ENCODE measurements at places on chromosomes 12 and 14. TPM values are rescaled to one million over a fixed set of nuclear protein-coding genes. Genes with fewer than 3 reads are reported as not detected.

RNASE3 gene
- total RNA-seq: not detected

ISCA2 gene
- 22.2 TPM for total RNA-seq

- no peaks in the 10 kb centered on the region for H3K4me1 ChIP-seq
- no peak for DNase-seq
- H3K27ac ChIP-seq: no peak overlapping the region
These were observed 49.8 kb upstream of the USP15 start for GRCh38 chr12:62210422-62210821.

GRCh38 chr14:84209031-84209430, 1320.9 kb upstream of the FLRT2 start:
- H3K27me3 ChIP-seq: no peaks in the 10 kb centered on the region
- DNase-seq: no peak
- H3K4me1 ChIP-seq: no peaks in the 10 kb centered on the region
- H3K36me3 ChIP-seq: no peaks in the 10 kb centered on the region
- no peak overlapping the region for H3K27ac ChIP-seq

GALNT9 gene
- not detected for total RNA-seq

DNA sequence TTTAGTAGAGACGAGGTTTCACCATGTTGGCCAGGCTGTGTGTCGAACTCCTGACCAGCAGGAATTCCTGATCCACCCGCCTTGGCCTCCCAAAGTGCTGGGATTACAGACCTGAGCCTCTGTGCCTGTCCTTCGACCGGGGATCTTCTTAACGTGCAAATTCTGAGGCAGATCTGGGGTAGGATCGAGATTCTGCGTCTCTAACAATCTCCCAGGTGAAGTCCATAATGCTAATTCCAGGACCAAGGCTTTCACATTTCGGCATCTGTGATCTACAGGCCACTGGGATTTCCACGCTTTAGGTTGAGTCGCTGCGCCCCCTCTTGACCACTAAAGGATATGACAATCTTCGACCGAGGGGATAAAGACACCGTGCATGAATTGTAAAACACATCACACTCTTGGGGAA, 24.8 kb downstream of the FOS start:
- peaks cover 17% of the 10 kb centered on the region for H3K4me1 ChIP-seq
- H3K27me3 ChIP-seq: no peaks in the 10 kb centered on the region
- DNase-seq: no peak
- no peaks in the 10 kb centered on the region for H3K36me3 ChIP-seq
- H3K4me3 ChIP-seq: no peak overlapping the region

DNA sequence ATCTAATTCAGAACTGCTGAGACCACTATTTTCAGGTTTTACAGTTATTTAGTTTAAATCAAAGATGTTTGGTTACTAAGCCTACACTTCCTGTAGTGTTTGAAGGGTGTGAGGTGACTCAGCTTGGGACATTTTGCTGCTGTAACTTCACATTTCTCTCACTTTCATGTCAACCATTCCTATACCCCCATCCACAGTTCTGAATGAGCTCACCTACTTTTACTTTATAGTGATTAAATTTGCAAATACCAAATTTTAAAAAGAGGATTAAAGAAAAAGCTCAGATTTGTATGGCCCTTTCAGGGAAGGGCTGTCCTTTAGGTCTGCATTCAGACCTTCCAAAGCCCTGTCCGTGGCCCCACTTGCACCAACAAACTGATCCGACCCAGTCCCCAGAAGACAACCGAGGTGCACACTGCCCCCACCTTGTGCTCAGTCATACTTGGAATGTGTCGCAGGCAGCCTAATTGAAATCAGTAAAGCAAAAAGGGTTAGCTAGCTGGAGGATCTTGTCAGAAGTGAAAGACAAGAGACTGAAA, 174.4 kb downstream of the MON2 start:
- H3K27me3 ChIP-seq: no peaks in the 10 kb centered on the region
- DNase-seq: no peak
- H3K27ac ChIP-seq: no peak overlapping the region
- no peak overlapping the region for H3K4me3 ChIP-seq
- no peaks in the 10 kb centered on the region for H3K36me3 ChIP-seq

DNA sequence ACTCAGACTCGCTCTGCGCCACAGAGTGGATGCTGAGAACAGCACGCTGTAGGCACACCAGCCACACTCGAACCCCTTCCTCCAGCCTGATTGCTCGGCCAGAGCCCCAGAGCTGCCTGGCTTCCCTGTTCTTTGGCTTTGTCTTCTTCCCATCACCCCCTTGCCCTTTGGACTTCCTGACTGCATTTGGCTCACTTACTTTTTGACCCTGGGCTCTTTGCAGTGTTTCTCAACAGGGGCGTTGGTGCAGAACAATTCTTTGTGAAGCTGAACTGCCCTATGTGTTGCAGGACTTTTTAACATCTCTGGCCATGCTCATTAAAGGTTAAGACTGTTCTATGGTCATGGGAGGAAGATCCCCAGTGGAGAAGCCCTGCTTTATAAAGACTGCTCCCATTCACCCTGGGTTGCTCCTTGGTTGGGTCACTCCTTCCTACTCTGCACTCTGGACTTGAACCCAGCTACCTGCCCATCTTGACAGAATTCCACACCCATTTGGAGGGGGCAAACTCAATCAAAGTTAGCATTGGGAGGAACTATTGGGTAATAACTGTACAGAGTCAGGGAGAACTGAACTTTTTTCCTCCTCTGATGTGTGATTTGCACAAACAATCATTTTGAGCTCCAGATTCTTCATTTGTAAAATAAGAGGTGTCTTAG, 127.7 kb upstream of the PLEKHG7 start:
- no peaks in the 10 kb centered on the region for H3K4me1 ChIP-seq
- no peak overlapping the region for H3K4me3 ChIP-seq
- H3K27ac ChIP-seq: no peak overlapping the region

DNA sequence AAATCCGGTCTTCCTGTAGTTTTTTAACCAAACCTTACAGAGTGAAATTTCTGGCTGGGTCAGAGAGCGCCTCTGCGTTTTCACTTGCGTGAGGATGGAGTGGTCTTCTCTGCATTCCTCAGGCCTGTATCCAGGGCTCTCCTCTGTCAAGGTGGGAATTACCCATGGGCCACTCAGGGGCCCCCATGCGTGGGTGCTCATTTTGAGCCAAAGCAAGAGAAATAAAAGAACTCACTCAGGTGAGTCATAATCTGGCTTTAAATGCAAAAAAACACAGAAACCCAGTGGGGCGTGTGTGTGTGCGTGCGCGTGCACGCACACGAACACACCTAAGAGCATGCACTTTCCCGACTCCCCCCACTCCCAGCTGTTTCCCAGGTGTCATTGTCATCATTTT, 104.0 kb upstream of the PWP1 start:
- H3K27me3 ChIP-seq: no peaks in the 10 kb centered on the region
- no peaks in the 10 kb centered on the region for H3K4me1 ChIP-seq
- no peak overlapping the region for H3K27ac ChIP-seq
- H3K4me3 ChIP-seq: no peak overlapping the region
- no peaks in the 10 kb centered on the region for H3K36me3 ChIP-seq

- no peak overlapping the region for H3K27ac ChIP-seq
- no peak overlapping the region for H3K4me3 ChIP-seq
- H3K36me3 ChIP-seq: no peaks in the 10 kb centered on the region
These were observed 102.7 kb downstream of the KCNMB4 start for GRCh38 chr12:70468741-70469140.

GRCh38 chr12:66035288-66035966, 95.1 kb downstream of the LLPH start:
- no peak for DNase-seq
- peak overlapping the region; percentile 51 for H3K27ac ChIP-seq
- peaks cover 16% of the 10 kb centered on the region for H3K4me1 ChIP-seq
- peak overlapping the region; percentile 24 for H3K4me3 ChIP-seq

GZMB gene
- 0.78 TPM for total RNA-seq

DNA sequence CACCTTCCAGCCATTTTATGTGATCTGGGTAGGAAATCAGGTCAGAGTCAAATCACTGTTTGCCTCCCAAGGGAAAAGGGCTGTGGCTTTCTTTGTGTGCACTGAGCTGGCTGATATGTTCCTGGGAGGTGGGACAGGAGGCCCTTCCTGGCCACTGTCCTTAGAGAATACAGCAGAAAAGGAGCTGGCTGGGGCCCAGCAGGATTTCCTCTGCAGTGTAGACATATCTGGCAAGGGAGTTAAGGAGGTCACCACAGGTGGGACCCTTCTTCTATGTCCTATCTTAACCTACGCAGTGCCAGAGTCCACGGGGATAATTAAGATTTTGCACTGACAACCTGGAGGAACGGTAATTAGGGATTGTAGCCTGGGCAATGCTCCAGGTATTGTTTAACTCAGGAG, 145.3 kb downstream of the NTF3 start:
- no peaks in the 10 kb centered on the region for H3K27me3 ChIP-seq
- H3K36me3 ChIP-seq: no peaks in the 10 kb centered on the region
- no peak overlapping the region for H3K4me3 ChIP-seq
- no peak overlapping the region for H3K27ac ChIP-seq
- peaks cover 17% of the 10 kb centered on the region for H3K4me1 ChIP-seq

- no peaks in the 10 kb centered on the region for H3K4me1 ChIP-seq
- H3K36me3 ChIP-seq: no peaks in the 10 kb centered on the region
- DNase-seq: no peak
- no peak overlapping the region for H3K4me3 ChIP-seq
- H3K27ac ChIP-seq: no peak overlapping the region
These were observed 12.1 kb downstream of the SPX start for GRCh38 chr12:21538061-21538653.

KRT2 gene
- total RNA-seq: 1.4 TPM

- H3K4me1 ChIP-seq: no peaks in the 10 kb centered on the region
- no peaks in the 10 kb centered on the region for H3K36me3 ChIP-seq
- H3K27ac ChIP-seq: no peak overlapping the region
- H3K27me3 ChIP-seq: no peaks in the 10 kb centered on the region
- no peak overlapping the region for H3K4me3 ChIP-seq
These were observed 198.0 kb upstream of the RTL1 start for GRCh38 chr14:101101456-101102056.

GRCh38 chr12:13956060-13956590, 25.3 kb downstream of the GRIN2B start:
- H3K4me1 ChIP-seq: no peaks in the 10 kb centered on the region
- no peak overlapping the region for H3K27ac ChIP-seq
- no peak for DNase-seq
- no peaks in the 10 kb centered on the region for H3K36me3 ChIP-seq
- no peaks in the 10 kb centered on the region for H3K27me3 ChIP-seq

- no peak for DNase-seq
- H3K27me3 ChIP-seq: no peaks in the 10 kb centered on the region
- H3K4me1 ChIP-seq: peaks cover 44% of the 10 kb centered on the region
- no peaks in the 10 kb centered on the region for H3K36me3 ChIP-seq
These were observed 70.5 kb downstream of the ITPK1 start for GRCh38 chr14:93045211-93045674.

DNA sequence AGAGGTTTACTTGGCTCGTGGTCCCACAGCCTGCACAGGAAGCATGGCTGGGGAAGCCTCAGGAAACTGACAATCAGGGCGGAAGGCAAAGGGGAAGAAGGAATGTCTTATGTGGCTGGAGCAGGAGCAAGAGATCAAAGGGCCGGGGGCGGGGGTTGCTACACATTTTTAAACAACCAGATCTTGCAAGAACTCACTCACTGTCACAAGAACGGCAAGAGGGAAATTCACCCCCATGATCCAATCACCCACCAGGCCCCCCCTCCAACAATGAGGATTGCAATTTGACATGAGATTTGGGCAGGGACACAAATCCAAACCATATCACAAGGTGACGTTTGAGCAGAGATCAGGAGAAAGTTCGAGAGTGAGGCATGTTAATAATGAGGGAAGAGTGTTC, 163.7 kb upstream of the RPH3A start:
- no peaks in the 10 kb centered on the region for H3K4me1 ChIP-seq
- H3K36me3 ChIP-seq: no peaks in the 10 kb centered on the region
- no peak overlapping the region for H3K4me3 ChIP-seq
- no peaks in the 10 kb centered on the region for H3K27me3 ChIP-seq
- DNase-seq: no peak

GRCh38 chr12:53051058-53051880, 1.4 kb downstream of the TNS2 start:
- H3K36me3 ChIP-seq: peaks cover 18% of the 10 kb centered on the region
- H3K27ac ChIP-seq: peak overlapping the region; percentile 100
- no peak for DNase-seq
- H3K4me3 ChIP-seq: peak overlapping the region; percentile 78

- no peak for DNase-seq
- H3K4me3 ChIP-seq: peak overlapping the region; percentile 71
- H3K36me3 ChIP-seq: no peaks in the 10 kb centered on the region
- H3K27me3 ChIP-seq: no peaks in the 10 kb centered on the region
These were observed 36.4 kb upstream of the STON2 start for GRCh38 chr14:81436296-81437138.

RPS6KA5 gene
- total RNA-seq: 1.4 TPM

DNA sequence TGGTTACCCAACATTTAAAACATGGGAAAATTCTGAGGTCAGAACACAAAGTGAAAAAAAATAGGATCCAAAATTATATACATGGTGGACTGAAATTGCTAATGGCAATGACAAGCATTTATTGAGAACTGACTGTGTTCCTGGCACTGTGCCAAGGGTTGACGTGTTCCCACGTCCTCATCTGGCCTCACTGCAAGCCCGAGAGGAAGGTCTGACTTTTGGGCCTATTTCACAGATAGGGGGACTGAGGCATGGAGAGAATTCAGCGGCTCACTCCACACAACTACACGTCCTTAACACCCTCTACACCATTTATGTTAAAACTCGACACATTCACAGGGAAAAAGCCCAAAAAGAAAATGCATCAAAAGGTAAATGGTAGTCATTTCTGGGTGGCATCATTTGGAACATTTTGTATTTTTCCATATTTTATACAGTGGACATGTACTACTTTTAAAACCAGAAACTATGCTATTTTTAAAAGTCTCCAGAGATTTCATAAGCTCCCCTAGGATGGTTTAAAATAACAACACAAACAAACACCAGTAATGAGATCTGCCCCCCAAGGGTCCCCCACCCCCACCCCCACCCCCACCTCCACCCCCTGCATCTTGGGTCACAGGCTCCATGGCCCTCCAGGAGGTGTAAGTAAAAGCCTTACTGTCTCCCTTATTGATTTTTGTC, 27.7 kb downstream of the CLMN start:
- H3K27ac ChIP-seq: no peak overlapping the region
- H3K36me3 ChIP-seq: no peaks in the 10 kb centered on the region
- DNase-seq: peak; percentile 17
- no peaks in the 10 kb centered on the region for H3K27me3 ChIP-seq
- H3K4me1 ChIP-seq: peaks cover 9% of the 10 kb centered on the region

GRCh38 chr14:60287452-60287851, 38.4 kb downstream of the PPM1A start:
- no peak overlapping the region for H3K27ac ChIP-seq
- H3K27me3 ChIP-seq: no peaks in the 10 kb centered on the region
- no peaks in the 10 kb centered on the region for H3K4me1 ChIP-seq
- no peak for DNase-seq

DNA sequence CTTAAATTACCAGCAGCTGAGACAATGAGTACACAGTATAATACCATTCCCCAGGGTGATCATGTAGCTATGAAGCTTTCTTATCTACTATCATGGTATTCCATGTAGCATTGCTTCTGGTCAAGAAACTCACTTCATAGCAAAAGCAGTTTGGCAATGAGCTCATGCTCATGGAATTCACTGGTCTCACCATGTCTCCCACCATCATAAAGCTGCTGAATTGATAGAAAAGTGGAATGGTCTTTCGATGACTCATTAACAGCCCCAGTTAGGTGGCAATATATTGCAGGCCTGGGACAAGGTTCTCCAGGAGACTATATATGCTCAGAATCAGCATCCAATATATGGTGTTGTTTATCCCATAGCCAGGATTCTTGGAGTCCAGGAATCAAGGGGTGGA, 553.7 kb downstream of the FOXG1 start:
- H3K27me3 ChIP-seq: no peaks in the 10 kb centered on the region
- no peak for DNase-seq
- H3K27ac ChIP-seq: no peak overlapping the region
- no peak overlapping the region for H3K4me3 ChIP-seq
- H3K4me1 ChIP-seq: no peaks in the 10 kb centered on the region
- no peaks in the 10 kb centered on the region for H3K36me3 ChIP-seq

REP15 gene
- 5.6 TPM for total RNA-seq

GRCh38 chr12:58765653-58766512, 154.4 kb downstream of the LRIG3 start:
- no peaks in the 10 kb centered on the region for H3K36me3 ChIP-seq
- no peaks in the 10 kb centered on the region for H3K27me3 ChIP-seq
- DNase-seq: no peak

EGLN3 gene
- total RNA-seq: 10.8 TPM

Measured in thoracic aorta (tissue), 2 donors.